Stimulated activated CD4-positive, alpha-beta T cell treated with anti-CD3 and anti-CD28 coated beads, Interleukin-1b, Interleukin-23, amount 100 ng/mL, for 24 hours (primary cell): ENCODE measurements at places on chromosomes 5 and 9.

GRCh38 chr9:112764344-112764743 is 13.8 kb downstream of the SNX30 start:
- DNase-seq = no peak

GRCh38 chr9:70262948-70263347 is 4.2 kb downstream of the SMC5 start:
- no peak for DNase-seq

DNA sequence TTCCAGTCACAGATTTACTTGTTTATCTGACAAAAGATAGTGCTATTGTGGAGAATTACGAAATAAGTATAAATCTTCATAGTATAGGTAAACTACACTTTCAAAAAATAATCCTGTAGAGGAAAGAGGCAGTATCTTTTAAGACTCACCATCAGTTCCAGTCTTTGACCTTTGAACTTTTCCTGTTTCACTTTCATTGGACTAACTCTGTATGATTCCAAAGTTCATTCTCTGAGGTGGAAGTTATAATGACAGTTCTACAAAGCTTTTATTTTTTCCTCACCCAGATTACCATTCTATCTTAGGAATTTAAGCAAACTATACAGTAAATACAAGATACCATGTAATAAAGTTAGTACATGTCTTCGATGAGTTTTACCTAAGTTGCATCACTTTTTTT is 901.3 kb upstream of the SEMA6A start:
- DNase-seq = no peak

GRCh38 chr9:137435980-137436760 is 5.0 kb downstream of the ENTPD8 start:
- DNase-seq = no peak

GRCh38 chr5:135690466-135690865 is 111.7 kb upstream of the CXCL14 start:
- no peak for DNase-seq
